Purkinje cell (primary cell): ENCODE measurements at places on chromosomes 4 and X. TPM values are rescaled to one million over a fixed set of nuclear protein-coding genes. Genes with fewer than 3 reads are reported as not detected.

The IGSF1 gene
- polyA plus RNA-seq: not detected in 2 replicates

The SPANXN3 gene
- not detected in 2 replicates for polyA plus RNA-seq

The SMIM31 gene
- not detected in 2 replicates for polyA plus RNA-seq

The AKAP4 gene
- polyA plus RNA-seq: not detected in 2 replicates

The EPGN gene
- polyA plus RNA-seq: not detected in 2 replicates

The KIAA1210 gene
- not detected in 2 replicates for polyA plus RNA-seq
